Ecto neural progenitor cell (in vitro differentiated cells): ENCODE measurements at places on chromosomes 6 and 20.

DNA sequence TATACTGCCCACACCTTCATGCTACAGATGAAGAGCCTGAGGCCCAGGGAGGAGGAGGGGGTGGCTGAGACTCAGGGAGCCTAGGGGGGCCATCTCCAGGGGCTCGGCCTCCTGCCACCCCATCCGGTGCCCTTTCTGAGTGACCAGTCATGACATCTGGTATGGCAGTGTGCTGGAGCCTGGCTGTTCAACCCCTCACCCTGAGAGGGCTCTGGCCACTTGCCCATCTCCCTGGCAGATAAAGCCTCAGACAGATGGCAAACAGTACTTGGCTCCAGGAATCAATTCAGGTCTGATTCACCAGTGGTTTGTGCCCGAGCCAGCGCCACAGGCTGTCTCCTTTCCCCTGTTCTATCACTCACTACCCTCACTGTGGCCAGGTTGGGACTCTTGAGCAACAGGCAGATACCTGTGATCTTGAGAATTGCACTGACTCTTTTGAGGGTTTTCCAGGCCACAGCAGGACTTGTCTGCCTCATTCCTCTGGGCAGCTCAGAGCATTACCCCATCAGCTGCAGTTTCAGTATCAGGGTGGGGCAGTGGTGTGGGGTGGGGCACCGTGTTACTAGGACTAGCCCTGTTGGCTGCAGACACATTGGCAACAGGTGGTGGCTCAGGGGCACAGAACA lies 22.8 kb downstream of the SRSF3 start:
- DNase-seq = no peak

- DNase-seq = no peak
These were observed 97.1 kb upstream of the PLCB4 start for GRCh38 chr20:8971669-8972316.

DNA sequence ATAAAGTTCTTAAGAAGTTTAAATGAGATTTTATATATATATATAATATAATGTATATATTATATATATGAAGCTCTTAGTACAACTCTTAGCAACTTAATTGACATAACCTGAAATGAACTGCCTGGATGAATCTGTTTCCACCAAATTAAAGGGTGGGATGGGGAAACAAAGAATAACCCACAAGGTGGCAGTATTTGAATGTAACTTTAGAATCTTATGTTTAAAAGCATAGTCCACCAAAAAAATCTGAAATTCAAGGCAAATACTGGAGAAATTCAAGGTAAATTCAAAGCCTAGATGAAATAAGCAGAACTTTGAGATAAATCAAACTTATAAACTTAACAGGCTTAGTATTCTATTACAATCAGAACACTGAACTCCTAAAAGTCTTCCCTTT lies 4.4 kb upstream of the IBTK start:
- DNase-seq = no peak

- no peak for DNase-seq
These were observed 849.9 kb upstream of the EPHA7 start for GRCh38 chr6:94269256-94269655.

- no peak for DNase-seq
These were observed 33.1 kb downstream of the MTHFD1L start for GRCh38 chr6:150898399-150899170.

DNA sequence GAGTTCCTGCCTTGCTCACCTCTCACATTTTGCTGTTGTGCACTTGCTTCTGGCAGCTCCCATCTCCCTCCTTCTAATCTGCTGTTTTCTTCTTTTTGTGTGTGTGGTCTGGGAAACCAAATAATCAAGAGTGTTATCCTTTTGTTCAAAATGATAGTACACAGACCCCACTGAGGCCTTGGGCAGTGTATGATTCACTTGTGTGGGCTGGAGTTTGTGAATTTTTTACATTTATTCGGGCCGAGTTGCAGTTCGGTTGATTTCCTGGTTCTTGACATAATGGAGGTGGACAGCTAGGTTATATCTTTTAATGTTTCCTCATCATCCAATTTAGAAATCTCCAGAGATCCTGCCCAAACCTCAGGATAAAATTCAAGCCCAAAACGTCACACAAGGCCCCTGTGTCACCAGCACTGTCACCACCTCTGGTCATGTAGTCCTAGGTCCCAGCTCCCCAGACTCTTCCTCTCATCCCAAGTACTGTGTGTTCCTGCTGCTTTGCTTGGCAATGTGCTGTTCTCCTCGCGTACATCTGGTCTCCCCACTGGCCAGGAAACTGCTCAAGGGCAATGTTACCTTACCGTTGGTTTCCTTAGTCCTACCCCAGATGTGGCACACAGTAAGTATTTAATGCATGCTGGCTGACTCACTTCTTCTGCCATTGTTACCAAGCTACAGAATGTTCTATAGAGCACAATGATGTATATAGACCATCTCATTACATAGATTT lies 55.7 kb upstream of the PHACTR2 start:
- no peak for DNase-seq

DNA sequence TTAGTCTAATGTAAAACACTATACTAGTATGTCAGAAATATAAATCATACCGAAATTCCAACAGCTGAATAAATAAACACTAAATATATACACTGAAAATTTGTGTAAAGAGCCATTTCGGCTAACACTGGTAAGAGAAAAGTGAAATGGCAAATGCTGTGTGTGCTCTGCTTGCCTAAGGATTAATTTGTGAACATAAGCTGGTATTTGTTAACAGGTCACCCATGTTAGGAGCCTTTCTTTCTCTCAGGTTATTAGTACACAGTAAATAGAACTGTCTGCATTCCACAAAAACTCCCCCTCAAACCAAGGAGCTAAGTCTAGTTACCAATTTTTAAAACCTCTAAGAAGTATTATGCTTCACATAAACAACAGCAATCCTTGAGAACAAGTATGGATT lies 27.0 kb downstream of the ELOVL5 start:
- DNase-seq = no peak

DNA sequence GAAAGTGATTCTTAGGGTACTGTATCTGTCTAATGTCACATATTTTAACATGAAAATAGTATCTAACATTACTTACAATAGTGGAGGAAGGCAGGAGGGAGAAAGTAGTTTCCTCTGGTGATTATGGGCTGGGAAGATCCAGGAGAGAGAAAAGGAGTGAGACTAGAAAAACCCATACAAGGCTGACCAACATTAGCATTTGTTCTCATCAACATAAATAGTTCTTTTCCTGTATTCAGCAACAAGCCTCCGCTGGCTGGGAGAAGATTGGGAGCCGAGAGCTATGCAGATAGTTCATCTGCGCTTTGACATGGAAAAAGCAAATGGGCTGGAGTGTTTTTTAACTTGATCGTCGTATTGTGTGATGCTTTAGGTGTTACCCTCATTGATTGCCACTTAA lies 239.4 kb downstream of the PHACTR1 start:
- no peak for DNase-seq

GRCh38 chr20:17525650-17526049 lies 5.5 kb downstream of the BFSP1 start:
- peak; percentile 59 for DNase-seq

GRCh38 chr6:145648149-145648548 lies 87.2 kb downstream of the EPM2A start:
- DNase-seq = no peak

GRCh38 chr20:13261460-13262301 lies 40.6 kb downstream of the ISM1 start:
- DNase-seq = peak; percentile 71

DNA sequence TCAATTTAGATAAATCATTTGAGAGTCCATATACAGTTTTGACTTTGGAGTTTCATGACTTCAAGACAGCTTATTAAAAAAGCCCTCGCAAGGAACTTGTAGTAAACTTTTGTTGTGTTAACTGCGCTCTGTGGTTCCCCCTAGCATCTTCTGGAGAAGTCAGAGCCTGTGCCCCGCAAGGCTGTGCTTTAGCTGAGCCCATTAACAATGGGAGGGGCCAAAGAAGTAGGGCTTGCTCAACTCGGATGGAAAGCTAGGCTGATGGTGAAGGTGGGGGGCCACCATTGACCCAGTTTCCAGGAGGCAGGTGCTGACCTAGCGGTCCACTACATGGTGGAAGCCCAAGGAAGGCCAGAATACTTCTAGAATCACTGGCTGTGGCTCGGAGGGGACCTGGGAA lies 29.3 kb upstream of the OVOL2 start:
- no peak for DNase-seq

DNA sequence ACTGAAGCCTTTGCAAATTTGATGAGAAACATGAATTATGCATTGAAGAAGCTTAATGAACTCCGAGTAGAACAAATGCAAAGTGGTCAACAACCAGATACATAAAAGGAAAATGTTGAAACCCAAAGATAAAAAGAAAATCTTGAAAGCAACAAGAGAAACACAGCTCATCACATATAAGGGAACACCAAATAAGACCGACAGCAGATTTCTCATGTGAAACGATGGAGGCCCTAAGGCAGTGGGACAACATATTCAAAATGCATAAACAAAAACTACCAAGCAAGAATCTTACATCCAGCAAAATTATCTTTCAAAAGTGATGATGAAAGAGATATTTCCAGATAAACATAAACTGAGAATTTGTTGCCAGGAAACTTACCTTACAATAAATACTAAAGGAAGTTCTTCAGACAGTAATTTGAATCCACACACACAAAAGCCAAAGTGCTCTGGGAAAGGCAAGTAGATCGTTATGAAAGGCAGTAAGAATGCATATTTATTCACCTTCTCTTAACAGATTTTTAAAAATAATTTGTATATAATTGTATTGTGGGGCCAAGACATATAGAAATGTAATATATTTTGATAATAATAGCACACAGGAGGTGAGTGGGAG lies 22.5 kb downstream of the SLC52A3 start:
- no peak for DNase-seq

DNA sequence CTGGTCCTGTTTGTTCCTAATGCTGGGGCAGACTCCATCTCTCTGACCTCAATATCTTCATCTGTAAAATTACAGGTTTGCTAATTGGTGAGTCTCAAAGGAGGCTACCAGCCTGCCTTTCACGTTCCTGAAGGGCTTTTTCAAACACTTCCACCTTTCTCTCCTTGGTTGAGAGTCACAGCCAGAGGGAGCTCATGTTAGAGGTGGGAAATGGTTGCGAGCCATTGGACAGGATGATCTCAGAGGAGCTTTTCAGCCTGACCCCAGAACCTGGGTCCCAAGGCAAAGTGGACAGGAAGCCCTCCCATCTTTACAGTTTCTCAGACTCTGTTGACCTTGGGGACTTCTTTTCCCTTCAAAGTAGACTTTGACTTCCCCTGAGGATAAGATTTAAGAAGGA lies 37.6 kb downstream of the NDUFAF5 start:
- no peak for DNase-seq

DNA sequence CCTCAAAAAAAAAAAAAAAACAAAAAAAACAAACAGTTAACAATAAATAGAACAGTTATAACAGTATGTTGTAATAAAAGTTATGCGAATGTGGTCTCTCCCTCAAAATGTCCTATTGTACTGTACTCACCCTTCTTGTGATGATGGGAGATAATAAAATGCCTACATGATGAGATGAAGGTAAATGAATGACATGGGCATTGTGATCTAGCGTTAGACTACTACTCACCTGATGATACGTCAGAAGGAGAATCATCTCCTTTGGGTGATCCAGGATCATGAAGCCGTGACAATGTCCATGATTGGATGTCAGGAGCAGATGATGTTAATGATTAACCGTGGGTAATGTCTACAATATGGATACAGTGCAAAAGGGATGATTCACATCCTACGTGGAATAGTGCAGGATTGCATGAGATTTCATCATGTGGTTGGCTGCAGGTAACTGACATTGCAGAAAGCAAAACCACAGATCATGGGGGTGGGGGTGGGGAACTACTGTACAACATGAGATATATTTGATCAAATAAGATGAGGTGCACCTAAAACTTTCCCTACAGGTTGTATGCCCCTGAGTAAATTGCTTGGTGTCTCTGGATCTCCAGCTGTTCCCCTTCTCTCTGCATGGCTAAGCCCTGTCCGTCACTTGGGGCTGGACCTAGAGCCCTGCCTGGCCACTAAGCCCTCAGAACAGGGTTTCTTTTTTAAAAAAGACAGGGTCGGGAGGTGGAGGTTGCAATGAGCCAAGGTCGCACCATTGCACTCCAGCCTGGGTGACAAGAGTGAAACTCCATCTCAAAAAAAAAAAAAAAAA lies 6.2 kb upstream of the RBCK1 start:
- no peak for DNase-seq

- no peak for DNase-seq
These were observed 217.1 kb upstream of the THEMIS start for GRCh38 chr6:128117916-128118315.

DNA sequence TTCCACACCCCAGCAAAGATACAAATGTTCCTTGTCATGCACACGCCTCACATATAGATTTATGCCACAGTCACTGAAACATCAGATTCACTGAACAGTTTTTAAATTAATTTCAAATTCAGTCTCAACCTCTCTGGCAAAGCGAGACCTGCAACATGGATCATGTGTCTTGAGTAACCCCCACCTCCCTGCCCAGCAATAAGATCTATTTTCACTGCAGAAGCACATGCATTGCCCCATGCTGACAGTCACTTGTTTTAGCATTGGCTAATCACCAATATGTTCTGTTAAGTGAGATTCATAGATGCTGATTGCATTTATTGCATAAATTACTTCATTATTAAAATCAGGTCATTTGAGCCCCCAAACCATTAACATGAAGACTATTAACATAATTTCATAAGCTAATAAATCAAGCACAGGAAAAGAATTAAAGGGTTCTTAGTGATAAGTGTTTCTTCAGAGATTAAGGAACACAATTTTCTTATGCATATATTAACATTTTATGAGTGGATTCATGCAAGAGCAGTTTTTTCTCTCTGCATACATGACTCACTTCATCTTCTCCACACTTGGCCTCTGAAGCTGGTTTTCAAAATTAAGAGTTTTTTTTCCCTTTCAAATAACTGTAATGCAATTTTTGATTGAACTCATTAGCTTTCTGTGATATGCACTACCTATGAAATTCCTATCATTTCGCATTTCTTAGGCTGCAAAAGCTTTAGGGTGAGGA lies 173.2 kb upstream of the SOX4 start:
- no peak for DNase-seq

DNA sequence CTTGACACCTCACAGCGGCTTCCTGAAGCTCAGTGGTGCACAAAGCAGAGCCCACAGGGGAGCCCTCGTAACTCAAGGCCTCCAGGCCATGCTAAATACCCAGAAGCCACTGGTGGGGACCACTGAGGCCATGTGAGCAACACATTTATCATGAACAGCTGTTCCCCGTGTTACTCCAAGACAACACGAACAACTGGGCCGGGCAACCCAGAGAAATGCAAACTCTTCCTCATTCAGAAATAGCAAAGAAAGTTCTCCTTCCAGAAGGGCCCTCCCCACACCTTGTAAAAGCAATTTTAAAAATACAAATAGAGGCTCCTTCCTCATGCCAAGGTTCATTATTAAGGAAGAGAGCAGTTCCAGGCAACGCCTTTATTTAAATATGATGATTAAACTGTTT lies 36.3 kb upstream of the SLCO4A1 start:
- no peak for DNase-seq

GRCh38 chr6:46279874-46280273 lies 109.1 kb upstream of the ENPP5 start:
- no peak for DNase-seq

DNA sequence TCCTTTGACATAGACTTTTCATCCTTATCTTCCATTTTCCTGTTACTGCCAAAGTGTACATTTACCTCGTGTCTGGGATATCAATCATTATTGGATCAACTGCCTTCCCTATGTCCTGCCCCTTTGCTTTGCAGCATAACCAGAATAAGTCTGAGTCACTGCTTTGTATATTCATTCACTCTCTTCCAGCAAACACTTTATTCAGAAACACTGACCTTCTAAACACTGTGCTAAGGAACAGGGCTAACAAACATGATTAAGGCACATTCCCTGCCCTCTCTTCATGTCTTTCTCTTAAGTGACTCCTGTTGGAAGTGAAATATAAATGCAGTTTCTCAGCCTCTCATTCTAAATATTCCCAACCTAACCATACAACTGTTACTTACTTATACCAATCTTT lies 66.9 kb downstream of the COL19A1 start:
- no peak for DNase-seq
